ENCODE measurements at places on chromosomes 5 and 9.
A peak's percentile ranks its signal among the peaks of the same experiment; 100 is the strongest.

DNA sequence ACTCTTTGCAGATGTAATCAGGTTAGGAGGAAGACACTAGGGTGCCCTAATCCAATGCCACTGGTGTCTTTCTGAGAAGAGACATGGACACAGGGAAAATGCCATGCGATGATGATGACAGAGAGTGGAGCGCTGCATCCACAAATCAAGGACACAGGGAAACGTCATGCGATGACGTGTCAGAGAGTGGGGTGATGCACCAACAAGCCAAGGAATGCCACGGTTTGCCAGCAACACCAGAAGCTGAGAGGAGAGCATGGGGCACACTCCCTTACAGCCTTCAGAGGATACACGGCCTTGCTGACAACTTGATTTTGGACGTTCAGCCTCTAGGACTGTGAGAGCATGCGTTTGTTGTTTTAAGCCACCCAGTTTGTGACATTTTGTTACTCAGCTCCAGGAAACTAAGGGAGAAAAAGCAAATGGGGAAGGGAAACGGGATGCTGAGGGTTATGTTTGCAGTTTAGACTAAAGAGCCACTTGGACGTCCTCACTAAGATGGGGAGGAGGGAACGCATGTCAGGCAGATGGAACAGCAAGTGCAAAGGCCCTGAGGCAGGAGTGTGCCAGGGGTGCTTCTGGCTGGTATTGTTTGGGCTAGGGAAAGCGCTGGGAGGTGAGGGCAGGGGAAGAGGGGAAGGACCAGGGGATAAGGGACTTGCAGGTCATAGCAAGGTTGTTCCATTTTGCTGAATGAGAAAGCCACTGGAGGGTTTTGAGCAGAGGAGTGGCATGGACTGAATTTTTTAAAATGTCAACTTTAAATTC lies 2.5 kb upstream of the TENT4A start:
- DNase-seq = no peak

DNA sequence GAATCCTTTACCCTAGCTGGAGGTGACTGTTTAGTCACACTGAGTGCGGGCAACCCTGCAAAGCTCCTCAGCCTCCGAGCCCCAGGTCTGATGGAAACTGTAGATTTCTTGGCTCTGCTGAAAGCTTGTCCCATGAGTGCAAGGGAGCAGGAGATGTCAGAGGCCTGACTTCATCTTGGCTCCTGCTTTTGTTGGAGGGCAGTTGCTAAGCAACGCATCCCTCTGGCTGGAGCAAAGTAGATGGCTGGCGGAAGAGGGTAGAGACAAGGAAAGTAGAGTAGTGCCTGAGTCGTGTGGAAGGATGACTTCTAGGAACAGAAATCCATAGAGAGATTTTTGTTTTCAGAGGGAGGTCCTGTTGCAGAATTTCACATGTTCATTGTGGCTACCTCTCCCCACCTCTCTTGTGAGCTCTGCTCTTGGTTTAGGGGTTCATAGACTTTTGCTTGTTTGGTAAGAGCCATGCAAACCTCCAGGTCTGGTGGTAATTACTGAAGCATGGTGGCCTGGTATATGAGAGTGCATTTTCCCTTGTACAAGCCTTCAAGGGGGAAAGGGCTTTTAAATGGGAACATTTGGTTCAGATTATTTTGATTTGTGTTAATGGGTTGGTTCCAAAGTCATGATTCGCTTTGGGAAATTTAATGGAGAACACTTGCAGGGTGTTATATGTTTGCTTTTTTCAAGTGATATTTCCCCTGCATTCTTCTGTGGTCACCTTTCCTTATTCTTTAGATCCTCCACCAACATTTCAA lies 71.5 kb downstream of the ARHGAP26 start:
- DNase-seq = no peak

GRCh38 chr5:149497357-149497756 lies 53.9 kb downstream of the CSNK1A1 start:
- DNase-seq = no peak

- DNase-seq = no peak
Observed at GRCh38 chr5:27963050-27963783, 924.8 kb upstream of the CDH9 start.

DNA sequence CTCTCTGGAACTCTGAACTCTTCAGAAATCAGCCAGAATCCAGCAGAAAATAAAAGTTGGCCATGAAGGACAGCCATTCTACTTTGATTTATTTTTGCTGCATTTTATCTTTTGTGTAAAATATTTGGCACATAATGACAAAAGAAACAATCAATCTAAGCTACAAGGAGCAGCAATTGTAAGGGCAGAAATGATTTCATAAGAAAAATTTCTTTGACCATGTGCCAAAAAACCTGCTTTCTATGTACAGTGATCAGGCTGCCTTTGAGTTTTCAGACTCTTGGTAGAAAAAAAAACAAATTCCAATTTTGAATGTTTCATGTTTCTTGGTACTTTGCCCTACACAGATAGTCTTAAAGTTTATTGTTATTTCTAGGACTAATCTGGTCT lies 69.8 kb upstream of the SLC1A3 start:
- no peak for DNase-seq

GRCh38 chr5:9820691-9821449 lies 190.7 kb upstream of the TAS2R1 start:
- DNase-seq = no peak

- no peak for DNase-seq
Observed at GRCh38 chr9:116027511-116027910, 126.1 kb upstream of the PAPPA start.

DNA sequence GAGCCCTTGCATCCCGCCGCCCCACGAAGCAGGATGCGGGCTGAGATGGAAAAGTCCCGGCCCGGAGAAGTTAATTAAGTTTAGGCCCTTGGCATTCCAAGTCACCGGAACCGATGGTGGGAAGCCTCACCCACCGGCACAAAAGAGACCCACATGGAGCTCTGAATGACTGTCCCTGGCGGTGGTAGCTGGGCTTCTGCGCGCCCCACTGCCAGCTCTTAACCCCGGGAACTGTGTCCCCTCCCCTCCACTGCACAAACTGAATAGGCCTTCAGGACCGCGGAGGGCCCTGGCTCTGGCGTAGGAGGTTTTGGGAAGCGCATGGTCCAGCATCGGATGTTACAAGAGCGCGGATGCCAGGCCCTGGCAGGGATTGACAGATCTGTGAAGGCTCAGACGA lies 291.1 kb upstream of the TUT7 start:
- DNase-seq = no peak

- no peak for DNase-seq
Observed at GRCh38 chr9:124340219-124341069, 74.8 kb downstream of the PSMB7 start.

DNA sequence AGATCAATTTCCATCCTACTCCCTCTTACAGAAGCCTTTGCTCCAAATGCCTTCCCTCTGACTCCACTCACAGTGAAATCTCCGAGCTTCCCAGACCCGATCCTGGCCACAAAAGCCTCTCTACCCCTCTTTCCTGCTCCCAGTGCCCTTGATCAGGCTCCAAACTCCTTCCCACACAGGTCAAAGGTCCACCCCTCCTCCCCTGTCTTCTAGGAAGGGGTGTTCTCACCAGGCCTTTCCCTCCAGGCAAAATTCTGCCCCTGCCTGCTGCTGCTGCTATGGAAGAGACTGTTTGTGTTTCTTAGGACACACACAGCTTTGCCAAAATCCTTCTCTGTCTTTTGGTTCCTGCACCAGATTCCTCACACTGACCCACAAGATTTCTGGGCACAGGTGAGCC lies 85.8 kb upstream of the ALDH1A1 start:
- no peak for DNase-seq

GRCh38 chr5:31639481-31640411 lies 815 bp downstream of the PDZD2 start:
- DNase-seq = no peak

DNA sequence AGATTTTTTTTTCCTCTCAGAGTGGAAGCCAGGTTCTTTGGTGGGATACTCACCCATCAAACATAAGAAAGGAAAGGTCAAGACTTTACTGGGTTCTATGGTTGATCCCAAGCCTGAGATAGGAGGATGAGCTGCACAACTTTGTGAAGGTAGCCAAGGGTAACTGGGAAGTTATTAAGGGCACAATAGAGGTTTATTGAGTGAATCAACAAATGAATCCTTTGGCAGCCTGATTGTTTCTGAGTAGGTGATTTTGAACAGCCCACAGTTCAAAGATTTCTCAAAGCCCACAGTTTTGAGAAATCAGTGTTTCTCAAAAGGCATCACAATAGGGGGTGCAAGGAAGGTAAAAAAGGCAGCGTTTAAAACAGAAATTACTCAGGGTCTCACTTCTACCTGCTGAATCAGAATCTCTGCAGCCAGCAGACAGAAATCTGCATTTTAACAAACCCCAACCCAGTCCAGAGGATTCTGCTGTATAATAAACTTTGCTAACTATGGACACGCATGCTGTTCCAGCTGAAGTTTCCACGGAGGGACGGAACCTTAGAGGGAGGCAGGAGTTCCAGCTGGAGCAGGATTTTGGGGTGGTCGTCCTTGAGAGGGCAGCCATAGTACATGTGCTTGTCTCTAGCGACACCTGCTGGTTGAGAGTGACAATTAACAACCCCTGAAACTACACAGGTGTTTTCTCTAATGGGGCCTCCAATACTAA lies 32.7 kb upstream of the FSD1L start:
- DNase-seq = peak; percentile 78

DNA sequence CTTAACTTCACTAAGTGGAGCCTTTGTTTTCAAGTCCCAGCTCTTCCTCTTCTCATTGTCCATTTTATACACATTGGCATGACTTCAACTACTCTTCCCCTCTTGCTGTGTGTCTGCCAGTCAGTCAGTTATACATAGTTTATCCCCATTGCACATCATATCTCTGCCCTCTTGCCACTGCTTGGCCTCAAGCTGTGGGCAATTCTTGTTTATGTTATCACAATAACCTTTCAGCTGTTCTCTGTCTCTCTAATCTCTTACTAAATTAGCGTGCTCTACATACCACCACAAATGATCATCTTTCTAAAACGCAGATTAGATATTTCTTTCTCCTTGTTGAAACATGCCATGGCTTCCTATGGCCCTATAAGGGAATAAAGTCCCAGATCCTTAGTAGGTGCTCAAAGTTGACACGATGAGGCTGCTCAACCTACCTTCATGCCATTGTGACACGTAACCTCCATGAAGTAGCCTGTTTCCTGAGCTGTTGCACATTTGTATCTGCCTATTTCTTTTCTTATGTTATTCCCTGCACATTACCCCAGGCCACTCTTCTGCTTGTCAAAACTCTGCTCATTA lies 239.3 kb downstream of the GAS1 start:
- DNase-seq = no peak

DNA sequence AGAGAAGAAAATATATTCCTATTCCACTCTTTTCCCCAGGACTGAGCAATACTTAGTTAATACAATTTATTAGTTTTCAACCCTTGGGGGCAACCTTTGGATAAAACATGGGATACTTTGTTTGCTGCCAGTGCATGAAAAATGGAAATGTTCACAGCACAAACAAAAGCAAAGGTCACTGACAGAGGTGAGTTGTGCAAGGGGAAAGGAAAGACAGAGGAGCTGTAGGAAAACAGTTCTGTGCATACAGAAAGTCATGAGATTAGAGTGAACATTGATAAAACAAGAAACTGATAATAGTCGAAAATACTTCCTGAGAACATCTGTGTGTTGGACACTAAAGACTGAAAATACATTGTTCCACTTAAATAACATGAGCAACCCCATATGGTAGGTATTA lies 779.8 kb downstream of the TLE4 start:
- DNase-seq = no peak

GRCh38 chr5:135032999-135033861 lies 798 bp downstream of the PITX1 start:
- DNase-seq = no peak

DNA sequence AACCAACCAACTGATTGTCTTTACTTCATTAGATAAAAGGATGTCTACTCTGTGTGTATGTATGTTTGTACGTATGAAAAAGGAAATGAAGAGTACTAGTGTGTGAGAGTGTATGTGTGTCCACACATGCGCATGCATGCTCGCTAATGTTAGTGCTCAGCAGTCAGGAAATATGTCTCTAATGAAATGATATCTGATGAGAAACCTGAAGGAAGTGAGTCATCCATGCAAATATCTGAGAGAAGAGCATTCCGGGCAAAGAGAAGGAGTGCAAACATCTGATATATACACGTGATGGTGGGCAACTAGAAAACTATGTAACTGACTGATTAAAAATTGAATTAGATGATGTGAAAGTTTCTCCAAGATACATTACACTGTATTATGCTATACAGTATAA lies 29.6 kb upstream of the UGCG start:
- DNase-seq = no peak

- no peak for DNase-seq
Observed at GRCh38 chr5:150245111-150245789, 44.3 kb downstream of the CAMK2A start.

GRCh38 chr5:73757416-73757815 lies 131.4 kb downstream of the ARHGEF28 start:
- DNase-seq = no peak

DNA sequence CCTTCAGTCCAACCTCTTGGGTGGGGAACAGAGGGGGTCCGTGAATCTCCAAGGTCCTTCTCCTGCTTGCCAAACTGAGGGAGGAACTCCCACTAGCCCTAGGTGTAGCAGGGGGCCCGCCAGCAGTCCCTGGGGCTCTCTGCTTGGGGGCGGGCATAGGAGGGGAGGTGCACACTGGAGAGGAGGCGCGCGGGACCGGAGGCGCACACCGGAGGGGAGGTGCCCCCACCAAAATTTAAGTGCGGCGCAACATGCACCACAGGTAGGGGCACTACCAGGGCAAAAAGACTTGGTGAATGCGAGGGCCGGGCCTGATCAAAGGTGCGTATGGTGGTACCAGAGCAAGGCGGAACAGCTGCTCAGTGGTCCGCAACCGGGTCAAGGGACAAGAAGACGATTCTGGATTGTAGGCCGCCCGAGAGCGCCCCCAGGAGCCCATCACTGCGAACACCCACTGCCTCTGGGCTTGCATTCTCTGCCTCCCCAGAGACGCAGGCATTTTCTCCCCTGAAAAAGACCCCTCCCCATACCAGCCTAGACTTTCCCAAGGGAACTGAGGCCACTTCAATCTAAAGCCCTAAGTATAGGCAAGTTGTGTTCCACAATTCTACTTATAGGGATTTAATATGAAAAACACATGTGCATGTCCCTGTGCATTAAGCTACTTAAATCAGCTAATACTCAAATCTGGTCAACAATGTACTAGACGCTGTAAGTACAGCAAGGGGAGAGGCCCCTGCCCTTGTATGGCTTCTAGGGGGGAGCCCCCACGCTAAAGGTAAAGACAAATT lies 50.6 kb downstream of the TGFBI start:
- DNase-seq = no peak
